ENCODE measurements at places on chromosomes 12 and 14.

DNA sequence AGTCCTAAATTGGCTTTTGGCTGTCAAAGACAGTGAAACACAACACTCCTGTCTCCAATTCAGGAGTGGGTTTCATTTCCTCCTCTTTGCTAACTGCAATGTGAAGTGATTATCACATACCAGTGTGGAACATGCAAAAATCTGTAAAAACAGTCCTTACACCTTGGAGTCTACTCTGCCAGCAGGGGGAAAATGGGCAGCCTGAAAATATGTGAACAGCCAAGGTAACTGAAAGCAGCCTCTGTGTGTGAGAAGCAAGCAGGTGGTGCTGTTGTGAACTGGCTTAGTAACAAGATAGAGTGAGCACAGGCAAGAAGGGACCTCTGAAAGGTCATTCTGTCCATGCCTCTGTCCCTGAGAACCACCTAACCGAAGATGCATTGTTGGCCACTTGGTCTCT, 6.0 kb downstream of the PRMT8 start:
- no peak for DNase-seq

DNA sequence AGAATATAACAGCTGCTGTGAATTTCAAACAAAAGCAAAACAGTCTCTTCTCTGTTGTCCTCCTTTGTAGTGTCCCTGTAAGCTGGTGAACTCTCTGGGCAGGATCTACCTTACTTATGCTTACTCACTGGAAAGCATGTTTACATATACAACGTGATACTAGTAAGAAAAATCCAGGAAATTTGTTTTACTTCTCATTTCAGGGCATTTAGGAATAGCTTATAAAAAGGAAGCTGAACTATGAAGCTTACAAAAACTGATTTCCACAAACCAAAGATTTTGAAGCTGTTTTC, 311.0 kb downstream of the NOVA1 start:
- DNase-seq, result no peak

DNA sequence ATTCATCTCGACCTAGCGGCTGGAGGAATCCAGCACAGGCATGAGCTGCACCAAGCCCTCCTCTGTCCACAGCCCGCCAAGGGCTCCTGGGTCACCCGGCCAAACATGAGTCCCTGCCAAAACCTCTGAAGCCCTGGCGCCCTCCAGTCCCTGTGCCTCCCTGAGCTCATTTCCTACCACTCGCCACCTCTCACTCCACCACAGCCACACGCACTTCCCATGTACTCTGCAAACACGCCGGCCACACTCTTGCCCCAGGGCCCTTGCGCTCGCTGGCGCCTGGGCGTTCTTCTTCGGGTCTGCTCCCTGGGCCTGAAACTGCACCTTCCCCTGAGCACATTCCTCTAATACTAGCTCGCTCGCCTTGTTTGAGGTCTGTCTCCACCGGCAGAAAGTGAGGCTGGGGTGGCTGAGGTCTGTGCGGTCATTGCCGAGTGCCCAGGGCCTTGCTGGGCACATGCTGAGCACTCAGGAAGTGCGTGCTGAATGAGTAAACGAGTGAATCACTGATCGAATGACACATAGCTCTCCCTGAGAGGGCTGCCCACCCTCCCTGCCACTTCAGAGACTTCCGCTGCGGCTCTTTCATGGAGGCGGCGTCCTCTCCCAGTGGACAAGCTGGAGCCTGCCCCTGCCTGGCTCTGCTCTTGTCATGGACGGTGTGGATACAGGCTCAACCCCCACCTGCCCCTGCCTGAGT, 33.7 kb upstream of the DLK1 start:
- no peak for DNase-seq

GRCh38 chr12:14995583-14996425, 23.0 kb downstream of the PDE6H start:
- no peak for DNase-seq

GRCh38 chr14:51297066-51297465, 57.0 kb downstream of the TMX1 start:
- DNase-seq, result no peak

- no peak for DNase-seq
Observed at GRCh38 chr12:10126413-10126812, 3.6 kb downstream of the CLEC7A start.

DNA sequence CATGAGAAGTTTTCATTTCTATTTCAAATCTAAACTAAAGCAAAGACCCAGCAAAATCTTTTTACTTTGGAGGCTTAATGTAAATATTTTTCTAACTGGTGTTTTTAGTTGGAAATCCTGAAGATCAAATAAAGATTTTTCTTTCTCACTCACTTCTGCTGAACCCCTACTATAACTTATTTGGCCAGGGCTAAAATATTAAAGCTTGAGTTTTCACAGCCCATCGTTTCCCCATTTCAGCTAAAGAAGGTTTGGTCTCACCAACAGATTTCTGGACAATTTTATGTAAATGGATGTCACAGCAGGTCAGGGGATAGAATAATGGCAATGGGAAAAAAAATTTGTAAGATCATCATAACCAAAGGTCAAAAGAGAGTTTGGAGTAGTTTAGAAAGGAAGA, 92.7 kb upstream of the DCN start:
- no peak for DNase-seq

DNA sequence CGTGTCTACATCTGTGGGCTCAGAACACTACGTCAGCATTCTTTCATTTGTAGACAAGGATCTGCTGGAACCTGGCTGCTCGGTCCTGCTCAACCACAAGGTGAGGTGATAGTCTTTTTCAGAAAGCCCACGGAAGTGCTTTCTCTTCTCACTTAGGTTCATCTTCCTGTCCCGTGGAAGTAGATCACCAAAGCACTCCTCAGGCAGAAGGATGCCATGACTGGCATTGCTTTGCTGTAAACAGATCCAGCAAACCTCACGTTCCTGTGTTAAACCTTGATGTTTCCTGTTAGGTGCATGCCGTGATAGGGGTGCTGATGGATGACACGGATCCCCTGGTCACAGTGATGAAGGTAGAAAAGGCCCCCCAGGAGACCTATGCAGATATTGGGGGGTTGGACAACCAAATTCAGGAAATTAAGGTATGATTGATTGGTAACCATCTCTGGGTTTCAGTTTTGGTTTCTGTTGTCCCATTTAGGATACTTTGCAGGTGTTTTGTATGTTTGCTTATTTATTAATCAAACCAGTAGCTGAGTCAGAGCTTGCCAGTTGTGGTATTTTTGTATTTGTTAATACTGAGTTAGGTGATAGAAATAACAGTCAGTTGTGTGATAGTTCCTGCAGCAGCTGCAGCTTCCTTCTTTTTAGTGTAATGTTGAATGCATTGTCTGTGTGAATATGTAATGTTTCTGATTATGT, 7.5 kb downstream of the PSMC1 start:
- no peak for DNase-seq

- no peak for DNase-seq
Observed at GRCh38 chr12:70359458-70360197, 6.5 kb upstream of the KCNMB4 start.

DNA sequence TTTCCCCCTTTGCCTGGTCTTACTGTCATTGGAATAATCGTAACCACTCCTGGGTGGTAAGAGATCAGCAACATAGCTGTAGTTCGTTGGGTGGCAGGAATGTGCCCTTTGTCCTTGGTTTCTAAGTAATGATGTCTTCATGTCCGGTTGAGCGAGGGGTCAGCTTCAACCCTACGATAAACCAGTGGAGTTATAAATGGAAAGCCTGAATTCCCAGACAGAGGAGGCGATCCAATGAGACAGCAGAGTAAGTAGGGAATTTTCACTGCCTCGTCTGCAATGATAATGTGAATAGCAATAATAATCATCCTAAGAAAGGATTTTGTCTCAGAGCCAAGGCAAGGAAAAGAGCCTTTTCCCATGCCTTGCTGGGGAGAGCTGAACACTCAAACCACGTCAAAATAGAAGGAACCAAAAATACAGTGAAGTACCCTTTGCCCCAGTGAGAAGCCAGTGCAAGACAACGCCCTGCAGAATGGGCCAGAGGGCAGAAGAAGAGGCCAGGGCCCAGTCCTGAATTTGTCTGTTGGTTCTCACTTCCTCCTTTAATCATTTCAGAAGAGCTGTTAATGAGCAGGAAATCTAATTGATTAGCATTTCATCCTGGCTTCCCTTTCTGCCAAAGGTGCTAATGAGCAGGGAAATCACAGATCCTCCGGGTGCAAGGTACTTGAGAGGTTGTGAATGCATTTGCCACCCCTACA, 330.7 kb downstream of the CACNA1C start:
- DNase-seq, result no peak

- no peak for DNase-seq
Observed at GRCh38 chr14:65832431-65833266, 420.1 kb downstream of the FUT8 start.

DNA sequence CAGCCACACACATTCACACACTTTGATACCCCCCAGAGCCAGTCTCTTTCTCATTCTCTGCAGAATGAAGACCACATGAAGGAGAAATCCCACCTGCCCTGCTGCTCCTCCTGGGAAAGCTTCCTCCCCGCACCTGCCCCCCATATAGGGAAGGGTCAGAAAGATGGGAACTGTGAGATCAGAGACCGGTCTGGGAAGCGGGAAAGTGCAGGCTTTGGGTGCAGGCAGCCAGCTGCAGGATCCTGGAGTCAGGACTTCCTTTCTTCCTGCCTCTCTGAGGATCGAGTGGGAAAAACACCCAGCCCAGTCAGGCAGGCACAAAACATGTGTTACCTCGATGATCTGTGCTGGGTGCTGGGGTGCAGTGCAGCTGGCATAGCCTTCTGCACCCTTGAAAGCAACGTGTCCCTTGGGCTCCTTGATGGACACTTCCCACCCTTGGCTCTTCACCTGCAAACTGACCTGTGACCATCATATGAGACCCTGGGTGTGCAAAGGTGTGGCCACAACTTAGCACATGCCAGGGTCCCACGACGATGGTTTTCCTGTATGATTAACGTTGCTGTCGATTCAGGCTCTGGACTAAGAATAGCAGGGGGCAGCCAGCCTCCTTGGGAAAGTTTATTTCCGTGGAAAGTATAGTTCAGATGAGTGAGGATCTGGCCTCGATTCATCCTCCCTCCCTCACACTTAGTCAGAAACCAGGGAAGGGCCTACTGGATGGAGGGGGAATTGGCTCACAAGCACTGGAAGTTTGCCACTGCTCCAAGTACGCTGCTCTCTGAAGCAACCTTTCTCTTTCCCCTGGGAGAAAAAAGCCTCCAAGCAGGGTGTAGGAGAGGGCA, 105.4 kb upstream of the MED13L start:
- no peak for DNase-seq

DNA sequence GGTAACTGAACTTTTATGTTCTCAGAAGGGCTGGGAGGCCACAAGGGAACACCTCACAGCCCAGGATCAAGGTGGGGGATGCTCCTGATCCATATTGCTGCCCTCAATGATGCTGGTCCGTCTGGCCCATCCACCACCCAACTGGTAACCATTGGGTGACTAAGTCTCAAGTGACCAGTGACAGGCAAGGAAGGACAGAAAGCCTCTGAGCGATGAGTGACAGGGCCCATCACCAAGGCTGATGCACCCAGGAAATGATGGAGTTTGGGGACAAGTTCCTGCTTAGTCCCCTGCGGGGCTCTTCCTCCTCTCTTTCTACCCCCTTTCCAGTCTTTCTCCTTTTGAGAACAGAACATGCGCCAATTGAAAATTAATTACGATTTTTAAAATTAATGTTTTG, 2.6 kb upstream of the MMP19 start:
- DNase-seq, result no peak

DNA sequence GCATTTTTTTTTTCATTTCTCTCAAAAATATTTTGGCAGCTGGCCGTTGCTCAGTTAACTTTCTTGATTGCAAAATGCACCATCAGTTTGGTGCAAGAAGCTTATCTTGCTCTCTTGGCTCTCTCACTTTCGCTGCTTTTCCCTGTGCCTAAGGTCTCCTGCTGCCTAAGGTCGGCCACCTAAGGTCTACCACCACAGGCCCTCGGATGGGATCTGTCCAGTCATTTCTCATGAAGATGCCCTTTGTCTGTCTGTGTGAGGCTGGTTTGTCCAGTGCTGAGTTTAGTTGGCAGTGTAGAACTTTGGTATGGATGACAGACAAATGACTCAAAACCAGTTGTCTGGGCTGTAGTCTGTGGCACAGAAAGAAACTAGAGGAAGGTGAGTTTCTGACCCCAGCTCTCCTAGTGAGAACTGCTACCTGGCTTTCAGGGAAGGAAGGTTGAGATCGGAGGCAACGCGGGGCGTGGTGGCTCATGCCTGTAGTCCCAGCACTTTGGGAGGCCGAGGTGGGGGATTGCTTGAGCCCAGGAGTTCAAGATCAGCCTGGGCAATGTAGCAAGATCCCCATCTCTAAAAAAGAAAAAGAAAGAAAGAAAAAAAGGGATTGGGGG, 2.6 kb downstream of the MLXIP start:
- DNase-seq, result no peak

GRCh38 chr12:120905856-120906384, 1.8 kb upstream of the SPPL3 start:
- no peak for DNase-seq

GRCh38 chr12:132085291-132085635, 58.9 kb downstream of the DDX51 start:
- DNase-seq, result no peak

- no peak for DNase-seq
Observed at GRCh38 chr12:11862798-11863197, 207.9 kb upstream of the BCL2L14 start.

DNA sequence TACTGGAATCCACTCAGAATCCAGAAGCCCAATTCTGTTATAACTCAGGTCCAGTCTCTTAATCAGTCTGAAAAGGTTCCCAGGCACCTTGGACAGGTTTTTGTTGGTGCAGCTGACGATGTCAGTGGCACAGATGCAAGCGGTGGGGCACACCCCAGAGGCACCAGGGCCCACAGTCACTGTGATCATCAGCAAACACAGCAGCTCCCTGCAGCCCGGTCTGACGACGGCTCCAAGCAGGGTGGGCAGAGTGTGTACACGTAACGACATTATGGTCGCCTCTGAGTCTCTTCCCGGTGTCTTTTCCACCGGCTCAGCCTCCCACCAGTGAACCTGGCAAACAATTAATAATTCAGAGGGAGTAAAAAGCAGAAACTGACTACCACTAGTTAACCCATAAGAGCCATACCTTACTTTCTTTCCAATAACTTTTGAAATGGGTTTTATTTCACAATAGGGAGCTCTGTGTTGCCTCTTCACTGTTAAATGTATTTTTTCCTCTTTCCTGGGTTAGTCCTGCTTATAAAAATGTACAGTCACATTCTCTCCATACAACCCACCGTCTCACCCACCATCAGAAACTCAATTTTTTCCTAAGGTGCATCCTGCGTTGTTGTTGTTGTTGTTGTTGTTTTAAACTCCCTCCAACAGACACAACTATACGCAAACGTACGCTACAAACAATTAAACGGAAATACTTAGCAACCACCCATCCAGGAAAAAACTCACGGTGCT, 521 bp upstream of the PCED1B start:
- DNase-seq, result no peak

- DNase-seq, result no peak
Observed at GRCh38 chr12:43893670-43894069, 57.8 kb downstream of the TMEM117 start.
